ENCODE measurements at places on chromosomes 6 and 20. TPM values are rescaled to one million over a fixed set of nuclear protein-coding genes. Genes with fewer than 3 reads are reported as not detected.

DNA sequence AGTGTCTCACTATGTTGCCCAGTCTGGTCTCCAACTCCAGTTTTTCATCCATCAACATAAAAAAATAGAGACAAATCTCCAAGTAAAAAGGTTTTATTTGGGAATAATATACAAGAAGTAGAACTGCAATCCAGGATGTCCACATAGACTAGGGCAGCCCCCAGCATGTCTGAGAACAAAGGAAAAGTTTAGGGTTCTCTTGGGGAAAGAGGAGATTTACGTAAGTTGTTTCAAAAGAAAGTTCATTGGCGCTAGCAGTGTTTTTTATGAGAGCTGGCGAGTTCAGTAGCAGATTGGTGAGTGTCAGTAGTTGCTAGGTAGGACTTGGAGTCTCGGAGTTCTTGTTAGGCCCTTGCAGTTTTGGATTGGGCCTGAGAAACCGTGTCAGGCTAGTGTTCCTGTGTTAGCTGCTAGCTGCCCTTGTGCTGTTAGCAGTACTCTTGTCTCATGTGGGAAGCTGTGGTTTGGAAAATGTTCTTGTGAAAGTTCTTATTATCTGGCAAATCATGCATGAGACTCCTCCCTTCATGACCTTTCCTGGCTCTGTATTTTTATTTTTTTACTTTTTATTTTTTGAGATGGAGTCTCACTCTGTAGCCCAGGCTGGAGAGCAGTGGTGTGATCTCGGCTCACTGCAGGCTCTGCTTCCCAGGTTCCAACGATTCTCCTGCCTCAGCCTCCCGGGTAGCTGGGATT, 24.7 kb downstream of the TTLL9 start:
- DNase-seq = peak; percentile 67

DNA sequence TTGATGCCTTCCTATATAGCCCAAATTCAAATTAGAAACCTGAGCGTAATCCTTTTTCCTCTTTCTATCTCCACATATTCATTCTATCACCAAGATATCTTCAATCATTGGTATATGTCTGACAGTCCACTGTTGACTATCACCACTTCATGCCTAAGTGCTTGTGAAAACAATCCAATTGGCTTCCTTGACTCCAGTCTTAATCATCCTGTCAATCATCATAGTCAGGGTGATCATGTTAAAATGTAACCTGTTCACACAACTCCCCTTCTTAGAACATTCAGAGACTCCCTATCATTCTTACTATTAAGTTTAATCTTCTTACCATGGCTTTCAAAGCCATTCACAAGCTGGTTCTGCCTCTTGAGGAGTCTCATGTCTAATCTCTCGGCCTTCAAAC, 616.7 kb downstream of the PHF3 start:
- DNase-seq = no peak

SNX9 gene
- 36.8 TPM for total RNA-seq

TPD52L2 gene
- 137 TPM for total RNA-seq
